D341Med (cell line): ENCODE measurements at places on chromosomes 7 and 10.
A peak's percentile ranks its signal among the peaks of the same experiment; 100 is the strongest.

DNA sequence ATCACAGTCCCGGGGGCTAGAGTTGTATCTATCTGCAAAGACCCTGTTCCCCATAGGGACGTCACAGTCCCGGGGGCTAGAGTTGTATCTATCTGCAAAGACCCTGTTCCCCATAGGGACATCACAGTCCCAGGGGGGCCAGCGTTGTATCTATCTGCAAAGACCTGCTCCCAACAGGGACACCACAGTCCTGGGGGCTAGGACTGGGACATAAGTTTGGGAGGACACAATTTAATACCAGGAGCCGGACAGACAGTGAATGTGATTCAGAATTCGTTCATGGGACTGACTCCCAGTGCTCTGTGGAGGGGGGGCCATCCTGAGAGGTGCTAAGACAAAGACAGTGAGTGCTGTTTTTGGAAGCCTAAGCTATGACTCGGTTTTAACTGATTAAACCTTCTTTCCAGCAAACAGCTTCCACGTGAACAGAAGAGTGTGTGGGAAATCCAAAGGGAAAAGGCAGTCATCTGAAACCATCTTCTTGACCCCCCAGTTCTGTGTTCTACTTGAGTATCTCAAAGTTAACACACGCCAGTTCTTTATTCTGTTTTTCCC is 153.0 kb downstream of the DIP2C start:
- no peak for DNase-seq

DNA sequence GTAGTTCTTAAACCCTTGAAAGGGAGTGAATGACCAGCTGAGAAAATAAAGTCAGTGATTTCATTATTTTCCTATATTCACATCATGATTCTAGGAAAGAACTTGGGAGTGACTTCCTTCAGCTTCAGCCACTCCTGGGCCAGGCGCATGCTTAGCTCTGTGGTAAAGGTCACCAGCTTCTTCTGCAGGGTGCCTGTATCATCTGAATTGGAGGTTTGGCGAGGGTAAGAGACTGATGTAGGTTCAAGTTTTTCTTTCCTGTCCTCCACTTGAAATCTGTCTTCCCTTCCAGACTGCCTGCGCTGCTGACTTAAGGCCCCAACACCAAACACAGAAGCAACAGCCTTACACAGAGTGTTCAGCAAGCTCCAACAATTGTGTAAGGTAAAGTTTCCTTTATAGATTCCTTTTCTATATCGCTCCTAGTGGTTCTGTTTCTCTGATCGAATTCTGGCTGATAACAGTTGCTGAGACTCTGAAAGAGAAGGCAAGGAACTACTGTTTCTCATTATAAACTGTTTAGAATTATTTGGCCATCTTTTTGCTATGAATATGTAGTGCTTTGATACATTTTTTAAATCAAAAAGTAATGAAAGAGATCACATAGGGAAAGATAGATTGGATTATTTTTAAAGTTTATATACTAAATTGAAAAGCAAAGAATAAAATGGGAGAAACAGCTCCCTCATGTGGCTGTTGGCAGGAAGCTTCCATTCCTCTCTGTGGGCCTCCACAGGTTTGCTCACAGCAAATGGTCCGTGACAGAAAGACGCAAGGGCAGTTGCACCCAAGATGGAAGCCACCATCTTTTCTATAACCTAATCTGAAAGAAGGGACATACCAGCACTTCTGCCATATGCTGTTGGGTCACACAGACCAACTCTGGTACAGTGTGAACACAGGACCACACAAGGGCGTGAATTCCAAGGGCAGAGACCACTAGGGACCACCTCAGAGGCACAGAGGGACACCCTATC is 14.0 kb downstream of the GATAD1 start:
- DNase-seq, result peak; percentile 71

GRCh38 chr7:17094963-17095574 is 203.4 kb upstream of the AHR start:
- no peak for DNase-seq

GRCh38 chr10:35685402-35685801 is 43.3 kb upstream of the FZD8 start:
- DNase-seq, result no peak

DNA sequence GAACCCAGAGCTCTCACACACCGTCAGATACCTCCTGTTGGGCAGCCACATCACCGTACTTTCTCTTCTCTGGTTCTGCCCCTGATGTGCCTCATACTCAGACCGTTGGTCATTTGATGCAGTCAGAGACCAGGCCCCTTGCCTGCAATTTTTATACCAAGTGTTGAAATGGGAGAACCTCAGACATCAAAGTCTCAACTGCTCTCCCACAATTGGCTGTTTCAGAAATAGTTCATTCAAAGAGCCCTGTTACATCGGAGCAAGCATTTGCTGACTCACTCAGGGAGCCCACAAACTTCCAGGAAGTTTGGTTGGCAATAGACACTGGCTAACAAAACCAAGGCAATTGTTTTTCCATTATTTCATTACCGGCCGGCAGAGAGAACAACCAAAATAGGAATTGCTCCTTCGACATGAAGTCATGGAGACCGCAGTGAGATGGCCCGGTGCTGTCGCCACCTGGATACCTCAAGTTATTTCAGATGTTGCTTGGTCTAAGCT is 33.5 kb upstream of the ADAM12 start:
- no peak for DNase-seq

DNA sequence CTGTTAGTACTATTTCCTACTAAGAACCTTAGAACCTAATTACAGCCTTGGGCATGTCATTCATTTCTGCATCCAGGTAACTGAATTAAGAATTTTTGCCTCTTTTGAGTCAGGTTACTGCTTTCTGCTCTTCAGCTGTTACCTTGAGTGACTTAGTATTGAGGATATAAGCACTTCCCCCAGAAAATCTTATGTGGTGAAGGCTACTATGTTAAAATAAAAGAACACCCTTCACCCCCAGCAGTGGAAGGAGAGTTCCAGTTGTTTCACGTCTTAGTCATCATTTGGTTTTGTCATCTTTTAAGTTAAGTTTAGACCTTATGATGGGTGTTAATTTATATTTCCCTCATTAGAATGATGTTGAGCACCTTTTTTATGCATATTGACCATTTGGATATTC is 82.8 kb downstream of the GLCCI1 start:
- DNase-seq, result no peak

DNA sequence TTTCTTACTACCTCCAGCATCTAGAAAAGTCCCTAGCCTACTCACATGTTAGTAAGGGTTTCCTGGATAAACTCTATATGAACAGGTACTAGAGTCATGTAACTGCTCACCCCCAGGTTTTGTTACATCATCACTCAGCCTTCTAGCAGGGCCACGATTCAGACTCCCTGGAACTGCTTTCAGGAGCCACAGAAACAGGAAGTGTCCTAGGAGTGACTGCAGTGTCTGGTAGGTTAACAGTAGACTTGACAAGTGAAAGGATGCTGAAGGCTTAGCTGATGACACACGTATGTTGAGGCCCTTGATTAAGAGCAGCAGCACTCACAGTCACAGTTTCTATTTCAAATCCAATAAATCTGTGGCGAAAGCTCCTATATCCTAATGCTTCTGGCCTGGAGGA is 101.2 kb downstream of the DNMBP start:
- DNase-seq, result no peak

DNA sequence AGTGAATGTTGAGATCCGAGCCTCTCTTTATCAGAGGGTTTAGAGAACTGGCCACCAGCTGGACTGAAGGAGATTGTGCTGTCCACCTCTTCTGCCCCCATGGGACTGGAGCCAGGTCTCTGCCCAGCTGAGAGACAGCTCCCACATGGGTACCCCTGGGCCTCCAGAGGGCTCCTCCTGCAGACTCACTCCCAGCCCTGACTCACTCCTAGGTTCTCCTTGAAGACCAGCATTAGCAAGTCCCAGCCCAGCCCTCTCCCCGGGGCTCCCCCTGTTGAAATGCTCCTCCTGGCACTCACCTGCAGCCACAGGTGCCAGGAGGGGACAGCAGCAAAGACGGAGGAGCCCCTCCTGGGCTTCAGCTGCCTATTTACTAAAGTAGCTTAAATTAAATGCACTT is 126.9 kb downstream of the CXCL12 start:
- no peak for DNase-seq

GRCh38 chr7:93185303-93186027 is 37.3 kb upstream of the SAMD9L start:
- DNase-seq, result no peak

DNA sequence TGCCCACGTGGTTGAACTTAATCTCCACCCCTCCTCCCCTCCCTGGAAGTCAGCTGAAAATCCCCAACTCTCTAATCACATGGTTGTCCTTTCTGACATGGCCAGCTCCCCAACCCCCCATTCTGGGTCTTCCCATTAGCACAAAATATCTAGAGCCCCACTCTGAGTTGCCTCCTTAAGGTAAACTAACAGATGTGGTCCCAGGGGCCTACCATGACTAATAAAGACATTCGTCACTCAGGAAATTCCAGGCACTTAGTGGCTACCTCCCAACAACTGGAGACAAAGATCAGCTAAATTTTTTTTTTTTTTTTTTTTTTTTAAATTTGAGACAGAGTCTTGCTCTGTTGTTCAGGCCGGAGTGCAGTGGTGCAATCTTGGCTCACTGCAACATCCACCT is 21.1 kb downstream of the CCDC126 start:
- no peak for DNase-seq

GRCh38 chr7:3399858-3400257 is 98.8 kb downstream of the SDK1 start:
- DNase-seq, result no peak
